ENCODE measurements at places on chromosomes 6 and 20.

GRCh38 chr6:89138173-89138572 is 7.7 kb upstream of the PM20D2 start:
- no peak for DNase-seq

DNA sequence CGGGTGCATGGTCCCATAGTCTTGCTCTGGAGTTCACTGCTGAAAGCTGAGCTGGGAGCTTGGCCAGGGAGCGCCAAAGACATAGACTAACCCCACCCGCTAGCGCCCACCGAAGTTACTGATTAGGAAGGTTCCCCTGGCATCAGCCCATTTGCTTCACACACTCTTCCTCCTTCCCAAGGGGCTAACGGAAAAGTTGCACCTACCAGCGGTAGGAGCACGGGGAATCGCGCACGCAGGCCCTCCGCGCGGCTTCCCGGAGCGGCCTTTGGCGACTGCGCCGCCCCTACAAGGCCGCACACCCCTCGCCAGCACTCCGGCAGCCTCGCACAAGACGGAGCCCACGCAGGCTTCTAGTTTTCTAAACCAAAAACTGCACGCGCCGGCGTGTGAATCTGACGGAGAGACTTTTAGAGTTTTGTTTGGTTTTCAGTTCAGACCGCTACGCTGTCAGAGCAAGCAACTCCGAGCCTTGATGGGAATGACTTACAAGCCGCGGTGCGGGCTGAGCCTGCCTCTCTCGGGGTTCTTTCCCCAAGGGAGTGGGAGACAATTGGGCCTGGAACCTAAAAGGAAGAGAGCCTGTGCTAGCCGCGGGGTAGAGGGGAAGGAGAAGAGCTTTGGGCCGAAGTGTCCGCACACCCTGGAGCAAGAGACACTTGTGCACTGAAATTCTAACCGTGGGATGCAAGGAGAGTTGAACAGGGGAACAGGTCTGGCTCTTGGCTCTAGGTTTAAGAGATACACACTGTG is 891 bp upstream of the POU3F2 start:
- DNase-seq, result no peak

DNA sequence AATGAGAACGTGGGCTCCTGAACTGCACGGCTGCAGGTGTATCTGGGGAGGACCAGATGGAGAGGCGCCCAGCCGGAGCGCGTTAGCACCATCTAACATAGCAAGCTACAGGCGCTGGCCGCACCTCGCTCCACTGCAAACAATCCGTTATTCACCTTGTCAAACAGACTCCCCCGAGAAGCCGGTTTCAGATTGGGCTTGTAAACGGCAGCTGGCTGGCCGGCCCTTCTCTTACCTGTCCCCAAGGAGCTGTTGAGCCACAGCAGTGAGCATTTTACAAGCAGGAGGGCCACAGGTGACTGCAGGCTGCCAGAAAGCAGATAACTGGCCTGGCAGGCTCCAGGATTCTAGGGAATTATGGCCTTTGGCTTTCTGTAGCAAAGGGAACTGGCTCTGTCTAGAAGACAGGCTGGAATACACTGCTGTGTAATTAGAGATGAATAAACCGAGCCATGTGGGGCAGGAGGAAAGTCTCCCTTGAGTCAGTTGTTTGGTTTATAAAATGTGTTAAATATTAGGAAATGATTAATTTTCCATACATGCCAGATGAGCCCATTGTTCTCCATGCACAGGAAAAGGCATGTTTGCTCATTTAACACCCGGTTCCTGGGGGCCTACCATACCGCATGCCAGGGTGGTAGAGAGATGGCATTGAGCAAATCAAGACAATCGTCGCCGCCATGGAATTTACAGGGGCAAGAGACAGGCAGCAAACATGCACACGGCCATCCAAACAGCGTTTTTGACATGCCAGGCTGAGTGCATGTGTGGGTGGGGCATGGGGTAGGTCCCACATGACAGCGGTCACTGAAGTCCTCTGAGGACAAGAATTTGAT is 159.3 kb downstream of the NFATC2 start:
- DNase-seq, result peak; percentile 64

DNA sequence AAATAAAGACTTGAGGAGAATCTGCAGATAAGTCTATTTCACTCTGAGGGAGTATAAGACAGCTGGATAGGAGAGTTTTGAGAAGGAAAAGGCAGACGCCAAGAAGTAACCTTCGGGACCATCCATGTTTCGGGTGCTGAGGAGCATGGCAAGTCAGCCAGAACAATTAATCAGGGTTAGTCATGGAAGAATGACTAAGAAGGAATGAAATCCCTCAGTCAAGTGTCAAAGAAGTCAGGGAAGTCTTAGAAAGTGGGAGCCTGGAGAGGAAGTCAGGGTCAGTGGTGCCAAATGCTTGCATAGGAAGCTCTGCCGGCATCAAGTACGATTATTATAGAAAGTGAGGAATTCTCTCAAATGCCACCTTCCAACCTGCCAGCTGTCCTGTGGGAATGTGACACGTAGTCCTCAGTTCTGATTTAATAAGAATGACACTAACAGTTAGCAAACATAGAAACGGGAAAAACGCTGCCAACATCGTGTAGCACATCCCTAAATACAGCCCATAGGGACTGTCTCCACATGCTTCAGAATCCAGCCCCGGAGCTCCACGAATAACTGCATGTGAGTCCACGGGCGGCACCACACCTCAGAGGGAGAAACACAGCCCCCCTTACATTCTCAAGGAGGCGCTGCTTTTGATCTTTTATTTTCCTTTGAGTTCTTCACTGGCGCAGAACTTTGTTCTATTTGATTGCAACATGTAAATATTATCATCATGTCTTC is 602.7 kb downstream of the PRKN start:
- DNase-seq, result no peak

DNA sequence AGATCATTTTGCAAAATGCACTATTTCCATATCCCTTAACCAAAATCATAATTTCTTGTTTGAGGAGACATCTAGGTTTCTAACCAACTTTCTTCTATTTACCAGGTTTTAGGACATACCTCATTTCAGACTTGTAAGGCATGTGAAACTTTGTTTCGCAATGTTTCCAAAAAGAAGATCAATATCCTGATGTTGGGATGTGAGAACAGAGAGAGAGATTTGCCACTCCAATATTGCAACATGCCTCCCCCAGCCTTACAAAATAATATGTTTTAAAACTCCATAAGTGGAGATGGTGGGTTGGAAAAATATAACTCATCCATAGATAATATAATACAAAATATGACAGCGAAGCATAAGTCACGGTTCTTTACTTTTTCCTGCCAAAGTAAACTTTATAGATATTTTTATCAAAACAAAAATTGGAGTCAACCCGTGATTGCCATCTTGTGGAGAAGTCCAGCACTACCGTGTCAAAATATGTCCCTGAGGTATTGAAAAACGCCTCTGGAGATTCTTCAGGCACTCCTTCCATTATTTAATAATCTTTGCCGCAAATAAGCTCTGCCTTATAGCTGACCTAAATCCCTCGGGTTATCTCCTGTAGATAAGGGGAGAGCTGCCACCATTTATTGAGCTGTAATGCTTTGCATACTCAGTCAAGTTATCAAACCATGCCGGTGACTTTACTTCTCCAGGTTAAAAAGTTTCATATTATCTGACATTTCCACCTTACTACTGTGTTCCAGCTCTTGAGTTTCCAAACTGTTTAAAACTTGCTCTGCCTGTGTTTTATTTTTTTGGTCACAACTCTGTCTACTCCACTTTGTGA is 534.2 kb downstream of the HACE1 start:
- no peak for DNase-seq

DNA sequence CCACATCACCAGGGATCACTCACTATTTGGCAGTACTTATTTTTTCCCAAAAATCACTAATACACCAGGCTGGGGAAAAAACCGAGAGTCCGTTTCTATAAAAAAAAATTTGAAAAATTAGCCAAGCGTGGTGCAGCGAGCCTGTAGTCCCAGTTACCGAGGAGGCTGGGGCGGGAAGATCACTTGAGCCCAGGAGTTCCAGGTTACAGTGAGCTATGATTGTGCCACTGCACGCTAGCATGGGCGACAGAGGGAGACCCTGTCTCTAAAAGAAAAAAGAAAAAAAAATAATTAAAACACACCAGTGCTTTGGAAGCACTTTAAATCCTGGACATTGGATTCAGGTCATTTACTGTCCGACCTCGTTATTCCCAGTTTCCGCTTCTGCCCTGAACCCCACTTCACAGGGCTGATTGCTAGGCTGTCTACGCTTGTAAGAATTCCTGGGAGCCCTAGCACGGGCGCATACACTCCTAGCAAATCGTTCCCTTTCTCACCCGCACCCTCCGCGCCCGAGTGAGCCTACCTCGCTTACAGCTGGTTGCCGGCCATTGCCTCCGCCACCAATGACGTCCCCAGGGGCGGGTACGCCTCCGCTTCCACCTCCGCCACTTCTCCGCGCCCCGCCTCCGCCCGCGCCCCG is at the start of gene TPMT:
TPMT (minus strand) TSS at position 571 of the 643 bp plus-strand sequence. CDS start 5,950 bp downstream, outside the sequence.
- no peak for DNase-seq

DNA sequence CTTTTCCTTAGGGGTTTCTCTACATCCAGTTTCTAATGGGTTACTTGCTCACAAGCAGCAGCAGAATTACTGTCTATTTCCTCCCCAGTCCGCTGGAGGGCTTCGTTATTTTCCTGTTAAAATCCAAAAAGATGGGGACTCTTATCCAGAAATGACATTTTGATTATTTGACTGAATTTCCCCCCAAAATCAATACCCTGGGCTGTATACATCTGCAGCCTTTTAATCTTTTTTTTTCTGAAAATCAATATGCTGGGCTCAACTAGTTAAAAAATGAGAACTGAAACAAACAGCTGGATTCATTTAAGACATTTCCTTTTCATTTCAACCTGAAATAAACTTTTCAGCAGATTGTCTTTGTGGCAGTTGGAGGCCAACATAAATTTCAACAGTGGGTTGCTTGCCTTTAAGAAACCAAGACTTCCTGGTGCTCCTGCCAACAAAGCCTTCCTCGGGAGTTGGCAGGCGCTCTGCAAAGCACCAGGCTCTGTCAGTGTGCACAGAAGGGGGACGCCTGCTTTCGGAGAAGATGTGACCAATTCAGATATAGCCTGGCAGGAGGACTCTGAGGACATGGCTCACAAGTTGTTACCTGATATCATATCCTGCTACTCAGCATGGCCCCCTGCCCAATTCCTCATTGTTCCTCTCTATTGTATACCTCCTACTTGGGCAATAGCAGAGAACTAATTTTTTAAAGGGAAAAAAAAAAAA is 204.7 kb upstream of the ARG1 start:
- peak; percentile 20 for DNase-seq

GRCh38 chr6:7200598-7201443 is 93.1 kb downstream of the RREB1 start:
- DNase-seq, result no peak

DNA sequence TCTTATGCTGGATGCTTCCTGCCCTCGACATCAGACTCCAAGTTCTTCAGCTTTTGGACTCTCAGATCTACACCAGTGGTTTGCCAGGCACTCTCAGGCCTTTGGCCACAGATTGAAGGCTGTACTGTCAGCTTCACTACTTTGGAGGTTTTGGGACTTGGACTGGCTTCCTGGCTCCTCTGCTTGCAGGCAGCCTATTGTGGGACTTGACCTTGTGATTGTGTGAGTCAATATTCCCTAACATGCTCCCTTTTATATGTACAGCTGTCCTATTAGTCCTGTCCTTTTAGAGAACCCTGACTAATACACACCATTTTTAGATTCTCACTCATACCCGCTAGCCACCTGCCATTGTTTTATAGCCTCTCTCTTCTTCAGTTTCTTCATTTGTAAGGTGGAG is 382.1 kb upstream of the TSHZ2 start:
- DNase-seq, result no peak

DNA sequence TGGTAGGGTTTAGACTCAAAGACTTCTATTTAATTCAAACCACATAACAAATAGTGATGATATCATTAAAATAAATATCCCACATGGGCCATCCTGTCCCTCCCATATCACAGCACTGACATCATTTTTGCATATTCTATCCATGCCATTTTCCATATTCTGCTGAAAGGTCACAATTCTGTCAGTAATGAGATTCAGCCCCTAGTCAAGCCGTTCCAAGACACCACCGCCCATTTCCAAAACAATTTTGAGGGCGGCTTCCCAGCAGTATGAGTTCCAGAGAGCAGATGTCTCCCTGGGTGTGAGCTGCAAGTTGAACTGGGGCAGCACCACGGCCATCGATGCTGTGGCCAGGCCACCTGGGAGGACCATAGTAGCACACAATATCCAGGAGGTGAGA is 65.1 kb upstream of the PLEKHG1 start:
- DNase-seq, result no peak

- DNase-seq, result peak; percentile 32
These were observed 248.2 kb downstream of the KHDC1L start for GRCh38 chr6:72977114-72977513.

DNA sequence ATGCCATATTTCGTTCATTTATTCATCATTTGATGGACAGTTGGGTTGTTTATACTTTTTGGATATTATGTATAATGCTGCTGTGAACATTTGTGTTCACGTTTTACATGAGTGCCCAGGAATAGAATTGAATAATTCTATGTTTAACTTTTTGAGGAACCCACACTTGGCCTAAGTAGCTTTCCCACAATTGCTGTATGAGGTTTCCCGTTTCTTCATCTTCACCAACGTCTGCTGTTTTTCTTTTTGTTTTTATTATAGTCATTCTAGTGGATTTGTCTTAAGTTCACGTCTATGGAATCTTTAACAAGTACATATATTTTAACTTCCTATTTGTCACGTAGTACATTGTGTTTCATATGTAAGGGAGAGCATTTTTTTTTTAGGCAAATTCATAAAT is 110.3 kb downstream of the JARID2 start:
- no peak for DNase-seq

DNA sequence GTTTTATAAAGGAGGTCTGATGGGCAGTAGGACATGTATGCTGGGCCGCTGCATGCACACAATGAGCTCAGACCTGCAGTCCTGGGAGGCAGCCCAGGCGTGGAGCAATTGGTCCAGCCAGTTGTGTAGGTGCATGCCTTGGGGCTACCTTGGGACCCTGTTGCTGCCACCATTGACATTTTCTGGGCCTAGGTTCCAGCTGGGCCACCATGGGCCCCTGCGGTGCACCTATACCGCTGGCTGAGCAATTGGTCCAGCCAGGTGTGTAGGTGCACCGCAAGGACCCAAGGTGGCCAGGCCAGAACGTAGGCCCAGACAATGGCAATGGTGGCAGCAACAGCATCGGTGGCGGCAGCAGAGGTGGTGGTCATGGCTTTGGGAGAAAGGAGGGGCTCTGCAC is 143.9 kb downstream of the PXDC1 start:
- no peak for DNase-seq

GRCh38 chr6:17021539-17021889 is 80.3 kb upstream of the STMND1 start:
- no peak for DNase-seq

GRCh38 chr6:52550870-52551269 is 26.0 kb downstream of the TRAM2 start:
- DNase-seq, result no peak

- DNase-seq, result no peak
These were observed 91.9 kb upstream of the DTNBP1 start for GRCh38 chr6:15754706-15755079.

DNA sequence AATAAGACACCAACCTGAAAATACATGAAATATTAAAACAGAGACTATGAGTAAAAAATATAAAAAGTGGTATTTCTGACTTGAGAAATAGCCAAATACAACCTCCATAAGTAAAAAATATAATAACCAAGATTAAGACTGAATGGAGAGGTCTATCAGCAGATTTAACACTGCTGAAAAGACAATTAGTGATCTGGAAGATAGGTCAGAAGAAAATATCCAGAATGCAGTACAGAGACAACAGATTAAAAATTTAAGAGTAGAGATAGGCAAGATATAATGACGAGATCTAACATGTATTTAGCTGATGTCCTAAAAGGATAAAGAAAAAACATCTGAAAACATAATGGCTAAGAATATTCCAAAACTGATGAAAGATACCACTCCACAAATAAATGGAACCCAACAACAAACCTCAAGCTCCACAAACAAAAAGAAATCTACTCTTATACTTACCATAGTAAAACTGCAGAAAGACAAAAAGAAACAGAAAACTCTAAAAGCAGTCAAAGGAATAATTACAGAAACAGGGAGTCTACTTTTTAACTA is 18.8 kb downstream of the ESF1 start:
- DNase-seq, result no peak

All from NCI-H2107 (cell line).